ENCODE measurements at places on chromosomes 11 and 22.
A peak's percentile ranks its signal among the peaks of the same experiment; 100 is the strongest.

DNA sequence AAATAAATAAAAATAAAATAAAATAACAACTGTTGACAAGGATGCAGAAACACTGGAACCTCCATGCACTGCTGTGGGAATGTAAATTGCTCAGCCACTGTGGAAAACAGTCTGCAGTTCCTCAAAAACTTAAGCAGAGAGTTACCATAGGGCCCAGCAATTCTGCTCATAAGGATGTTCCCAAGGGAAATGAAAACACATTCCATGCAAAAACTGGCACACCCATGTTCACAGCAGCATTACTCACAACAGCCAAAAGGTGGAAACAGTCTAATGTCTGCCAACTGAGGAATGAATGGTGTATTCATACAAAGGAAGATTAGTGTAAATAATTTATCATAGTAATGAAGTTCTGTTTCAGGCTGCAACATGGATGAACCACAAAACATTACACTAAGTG, 3.2 kb upstream of the KRTAP5-10 start:
- no peak overlapping the region for H3K4me3 ChIP-seq
- DNase-seq: no peak
- no peaks in the 10 kb centered on the region for H3K4me1 ChIP-seq
- H3K27ac ChIP-seq: no peak overlapping the region
- no peaks in the 10 kb centered on the region for H3K36me3 ChIP-seq

DNA sequence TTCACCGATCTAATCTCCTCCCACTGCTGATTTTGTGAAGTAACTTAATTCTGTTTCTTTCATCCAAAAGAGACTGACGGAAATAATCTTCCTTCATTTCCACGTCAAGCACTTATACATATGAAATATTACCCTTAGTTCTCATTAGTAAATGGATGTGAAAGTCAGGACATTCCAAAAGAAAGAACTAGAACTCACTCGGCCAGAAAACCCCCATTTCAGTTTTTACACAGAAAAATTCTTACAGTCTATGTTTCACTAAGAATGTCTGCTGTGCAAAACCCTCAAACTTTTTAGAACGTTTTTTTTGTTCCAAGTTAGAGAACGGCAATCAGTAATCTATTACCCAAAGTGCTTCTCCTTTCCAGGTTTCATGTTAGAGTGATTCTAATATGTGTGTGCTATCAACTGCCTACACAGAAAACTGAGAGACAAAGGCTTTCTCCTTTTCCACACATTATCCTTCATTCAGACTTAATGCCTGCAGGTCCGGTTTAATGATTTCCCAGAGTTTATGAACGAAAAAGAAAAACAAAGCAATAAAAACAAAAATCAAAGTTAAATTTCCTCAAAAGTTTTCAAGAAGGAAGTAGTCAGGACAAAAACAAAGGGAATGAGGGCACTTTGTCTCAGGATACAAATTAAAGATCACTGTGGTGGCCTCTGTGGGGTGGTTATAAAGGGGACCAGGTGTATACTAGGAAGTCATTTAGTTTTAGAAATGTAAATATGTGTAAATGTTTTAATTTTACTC, 11.3 kb upstream of the SESN3 start:
- no peak overlapping the region for H3K27ac ChIP-seq
- H3K4me1 ChIP-seq: no peaks in the 10 kb centered on the region
- DNase-seq: no peak
- no peak overlapping the region for H3K4me3 ChIP-seq
- H3K27me3 ChIP-seq: no peaks in the 10 kb centered on the region
- H3K36me3 ChIP-seq: no peaks in the 10 kb centered on the region

DNA sequence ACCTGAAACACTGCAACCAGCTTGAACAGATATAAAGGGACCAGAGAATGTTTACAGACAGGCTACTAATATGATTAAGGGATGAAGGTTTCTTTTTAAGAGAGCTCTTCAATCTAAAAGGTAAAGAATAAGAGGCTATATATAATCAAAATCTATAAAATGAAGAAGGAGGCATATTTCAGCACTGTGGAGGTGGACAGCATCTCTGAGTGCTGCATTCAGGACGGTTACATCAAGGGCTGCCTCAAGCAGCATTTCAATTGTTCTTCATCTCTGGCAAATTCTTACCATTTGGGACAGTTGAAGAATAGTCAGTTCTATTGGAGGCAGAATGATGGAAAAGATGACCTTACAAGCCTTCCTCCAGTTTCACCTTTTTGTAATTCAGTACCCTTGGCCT, 139.6 kb upstream of the LMO1 start:
- no peaks in the 10 kb centered on the region for H3K36me3 ChIP-seq
- no peak overlapping the region for H3K27ac ChIP-seq
- H3K27me3 ChIP-seq: no peaks in the 10 kb centered on the region
- no peak for DNase-seq
- H3K4me1 ChIP-seq: no peaks in the 10 kb centered on the region

GRCh38 chr11:803770-804598, 1.0 kb downstream of the PIDD1 start:
- H3K27me3 ChIP-seq: no peaks in the 10 kb centered on the region
- H3K4me1 ChIP-seq: peaks cover 27% of the 10 kb centered on the region
- peak overlapping the region; percentile 78 for H3K27ac ChIP-seq
- DNase-seq: no peak

DNA sequence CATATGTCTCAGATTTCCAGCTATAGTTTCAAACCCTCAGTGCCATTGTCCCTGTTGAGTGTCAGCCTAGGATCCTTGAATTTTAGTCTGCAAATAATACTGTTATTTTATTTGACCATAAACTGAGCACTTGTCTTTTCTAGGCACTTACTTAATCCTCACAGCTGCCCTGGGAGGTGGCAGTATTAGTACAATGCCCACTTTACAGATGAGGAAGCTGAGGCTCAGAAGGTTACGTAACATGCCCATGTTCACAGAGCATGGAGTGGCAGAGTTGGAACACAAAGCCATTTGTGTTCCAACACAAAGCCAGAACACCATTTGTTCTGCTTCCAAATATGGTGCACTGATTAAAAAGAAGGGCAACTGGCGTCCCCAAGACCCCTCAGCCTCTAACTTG, 38.2 kb upstream of the ALX4 start:
- H3K27me3 ChIP-seq: peaks cover 13% of the 10 kb centered on the region
- no peak for DNase-seq
- no peak overlapping the region for H3K27ac ChIP-seq
- no peak overlapping the region for H3K4me3 ChIP-seq
- no peaks in the 10 kb centered on the region for H3K36me3 ChIP-seq

Measured in activated CD8-positive, alpha-beta T cell treated with anti-CD3 and anti-CD28 coated beads, Interleukin-2, amount 10 ng/mL, durations not matched to agents 7 days and 5 days (primary cell).